Kidney glomerular epithelial cell (primary cell): ENCODE measurements at places on chromosomes 3 and 15.

DNA sequence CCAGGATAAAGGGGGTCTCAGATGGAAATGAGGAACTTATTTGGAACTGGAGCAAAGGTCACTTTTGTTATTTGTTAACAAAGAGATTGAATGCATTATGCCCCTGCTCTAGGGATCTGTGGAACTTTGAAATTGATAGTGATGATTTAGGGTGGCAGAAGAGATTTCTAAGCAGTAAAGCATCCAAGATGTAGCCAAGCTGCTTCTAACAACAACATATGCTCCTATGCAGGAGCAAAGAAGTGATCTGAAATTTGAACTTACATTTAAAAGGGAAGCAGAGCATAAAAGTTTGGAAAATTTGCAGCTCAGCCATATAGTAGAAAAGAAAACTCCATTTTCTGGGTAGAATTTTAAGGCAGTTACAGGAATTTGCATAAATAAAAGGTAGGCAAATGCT, 30.3 kb upstream of the CCDC50 start:
- no peak for DNase-seq

DNA sequence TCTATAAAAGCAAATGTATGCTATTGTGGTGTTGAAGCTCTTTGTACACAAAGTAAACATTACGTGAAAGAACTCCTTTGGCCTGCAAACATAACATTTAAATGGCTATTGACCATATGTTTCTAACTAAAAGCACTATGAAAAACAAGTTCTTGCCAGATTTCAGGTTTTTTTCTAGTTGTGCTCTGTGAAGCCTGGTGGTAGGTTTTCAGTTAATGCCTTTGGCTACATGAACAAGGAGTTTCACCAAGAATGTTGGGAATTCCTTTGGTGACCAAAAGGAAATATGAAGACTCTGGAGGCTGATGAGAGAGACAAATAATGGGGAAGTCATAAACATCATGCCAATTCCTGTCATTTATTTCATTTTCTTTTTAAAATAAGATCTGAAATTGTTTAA, 66.0 kb downstream of the RBMS3 start:
- DNase-seq, result no peak

DNA sequence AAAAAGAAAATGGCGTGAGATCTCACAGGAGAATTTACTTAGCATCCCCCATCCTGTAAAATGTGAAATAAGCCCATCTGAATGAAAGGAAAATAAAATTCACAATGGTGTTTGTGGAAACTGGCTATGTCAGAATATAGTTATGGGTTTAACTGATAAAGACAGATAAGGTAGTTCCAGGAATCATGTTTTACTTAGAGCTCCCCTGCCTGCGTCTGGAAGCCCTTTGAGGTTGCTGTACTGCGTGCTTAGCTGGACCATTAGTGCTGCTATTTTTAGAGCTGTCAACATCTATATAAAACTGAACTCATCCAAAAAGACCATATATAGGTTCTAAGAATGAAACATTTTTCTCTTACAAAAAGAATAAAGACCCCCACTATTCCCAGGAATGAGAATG, 130.8 kb downstream of the LSAMP start:
- DNase-seq, result no peak

- DNase-seq, result no peak
Measured at GRCh38 chr3:87313641-87314040, 37.3 kb upstream of the POU1F1 start.

DNA sequence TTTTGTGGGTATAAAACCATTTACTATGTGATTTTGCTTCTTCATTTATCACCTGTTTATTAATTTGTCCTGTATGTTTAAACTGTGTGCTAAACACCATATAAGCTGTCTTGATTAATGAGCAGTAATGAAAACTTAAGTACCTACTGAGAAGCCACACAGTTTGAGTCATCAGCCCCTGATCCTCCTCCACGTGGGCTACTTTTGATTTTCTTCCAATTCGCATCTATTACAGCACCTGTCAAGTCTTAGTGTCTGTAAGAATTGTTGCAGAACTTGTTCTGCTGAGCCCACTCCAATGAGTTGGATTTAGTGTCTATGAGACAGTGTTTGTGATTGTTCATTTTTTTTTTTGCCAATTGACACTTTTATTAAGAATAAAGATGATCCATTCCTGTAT, 16.8 kb downstream of the EPHA6 start:
- peak; percentile 66 for DNase-seq

GRCh38 chr3:177642042-177642803, 444.9 kb upstream of the TBL1XR1 start:
- no peak for DNase-seq

- DNase-seq, result no peak
Measured at GRCh38 chr15:80442728-80443403, 38.7 kb downstream of the ARNT2 start.

DNA sequence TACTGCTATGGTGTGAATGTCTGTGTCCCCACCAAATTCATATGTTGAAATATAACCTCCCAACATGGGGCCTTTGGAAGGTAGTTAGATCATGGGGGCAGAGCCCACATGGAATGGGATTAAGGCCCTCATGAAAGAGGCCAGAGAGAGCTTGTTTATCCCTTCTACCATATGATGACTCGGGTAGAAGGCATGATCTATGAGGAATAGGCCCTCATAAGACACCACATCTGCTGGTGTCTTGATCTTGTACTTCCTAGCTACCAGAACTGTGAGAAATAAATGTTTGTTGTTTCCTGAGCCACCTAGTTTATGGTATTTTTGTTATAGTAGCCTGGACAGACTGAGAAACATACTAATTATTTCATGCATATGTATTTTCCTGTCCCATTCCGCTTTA, 51.9 kb downstream of the WWTR1 start:
- peak; percentile 37 for DNase-seq

- no peak for DNase-seq
Measured at GRCh38 chr15:46786590-46787285, 930.6 kb upstream of the SEMA6D start.

DNA sequence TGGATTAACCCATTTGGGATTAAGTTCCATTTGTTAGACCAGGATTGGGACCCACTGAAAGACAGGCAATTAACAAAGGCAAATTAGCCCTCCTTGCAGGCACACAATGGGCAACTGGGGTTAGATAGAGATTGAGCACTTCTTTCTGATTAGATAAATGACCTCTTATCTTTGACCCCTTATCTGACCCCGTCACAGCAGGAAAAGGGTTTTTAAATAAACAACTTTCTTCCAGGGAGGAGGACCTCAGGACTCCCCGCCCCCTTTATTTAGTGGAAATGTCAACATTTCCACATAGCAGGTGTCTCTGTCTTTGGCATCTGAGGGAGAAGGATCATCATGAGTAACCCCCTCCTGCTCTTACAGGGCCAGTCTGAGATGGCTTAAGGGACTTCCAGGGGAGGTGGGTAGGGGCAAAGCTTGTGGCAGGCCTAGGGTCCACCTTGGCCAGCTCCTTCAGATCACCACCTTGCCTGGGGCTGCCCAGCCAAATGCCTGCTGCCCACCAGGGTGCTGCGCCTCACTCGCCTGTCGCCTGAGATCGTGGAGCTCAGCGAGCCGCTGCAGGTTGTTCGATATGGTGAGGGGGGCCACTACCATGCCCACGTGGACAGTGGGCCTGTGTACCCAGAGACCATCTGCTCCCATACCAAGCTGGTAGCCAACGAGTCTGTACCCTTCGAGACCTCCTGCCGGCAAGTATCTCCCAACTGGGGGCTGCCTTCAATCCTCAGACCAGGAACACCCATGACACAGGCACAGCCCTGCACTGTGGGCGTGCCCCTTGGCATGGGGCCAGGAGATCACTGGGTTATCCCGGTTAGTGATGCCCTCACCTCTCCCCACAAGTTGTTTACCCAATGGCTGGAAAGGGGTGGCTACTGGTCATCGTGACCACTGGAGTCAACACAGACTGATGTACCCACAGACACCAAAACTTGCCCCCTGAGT, 2.6 kb upstream of the WDR6 start:
- no peak for DNase-seq

DNA sequence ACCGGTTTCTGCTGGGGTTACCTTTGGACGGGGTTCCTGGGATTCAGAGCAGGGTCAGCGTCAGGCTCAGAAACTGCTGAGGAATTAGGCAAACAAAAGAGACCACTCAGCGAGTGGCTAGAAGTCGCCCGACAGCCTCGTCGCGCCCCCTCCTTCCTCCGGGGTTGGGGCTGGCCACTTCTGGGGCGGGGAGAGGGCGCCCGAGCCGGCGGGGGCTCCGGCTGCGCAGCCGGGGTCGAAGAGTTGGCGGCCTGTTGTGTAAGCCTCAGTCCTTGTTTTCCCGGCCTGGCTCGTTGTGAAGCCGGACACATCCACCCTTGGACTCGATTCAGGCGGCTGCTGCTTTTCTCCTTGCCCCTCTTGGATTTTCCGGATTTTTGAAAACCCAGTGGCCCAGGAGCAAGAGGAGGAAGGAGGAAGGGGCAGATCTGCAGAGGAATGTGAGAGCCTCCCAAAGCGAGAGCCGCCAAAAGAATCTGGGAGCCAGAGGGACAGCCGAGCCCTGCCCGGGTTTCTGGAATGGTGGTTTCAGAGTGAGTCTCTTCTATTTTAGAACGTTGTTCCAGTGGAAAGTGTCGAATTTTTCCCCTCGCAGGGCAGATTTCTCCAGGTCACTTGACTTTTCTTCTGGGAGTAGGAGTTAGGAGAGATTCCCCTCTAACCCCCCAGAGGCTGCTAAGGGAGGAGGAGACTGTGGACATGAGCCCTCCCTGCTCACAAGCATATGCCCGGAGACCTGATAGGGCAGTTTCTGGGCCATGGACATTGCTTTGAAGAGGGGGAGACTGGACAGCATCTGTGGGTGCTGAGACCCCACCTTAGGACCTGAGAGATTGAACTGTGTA, 666 bp downstream of the SNX33 start:
- no peak for DNase-seq

- DNase-seq, result no peak
Measured at GRCh38 chr3:71893702-71894479, 108.9 kb upstream of the PROK2 start.

- DNase-seq, result no peak
Measured at GRCh38 chr15:95929232-95929846, 401.2 kb upstream of the NR2F2 start.

- DNase-seq, result peak; percentile 28
Measured at GRCh38 chr15:65132878-65133547, 595 bp downstream of the PDCD7 start.

GRCh38 chr15:33354411-33354810, 43.6 kb downstream of the RYR3 start:
- DNase-seq, result no peak

DNA sequence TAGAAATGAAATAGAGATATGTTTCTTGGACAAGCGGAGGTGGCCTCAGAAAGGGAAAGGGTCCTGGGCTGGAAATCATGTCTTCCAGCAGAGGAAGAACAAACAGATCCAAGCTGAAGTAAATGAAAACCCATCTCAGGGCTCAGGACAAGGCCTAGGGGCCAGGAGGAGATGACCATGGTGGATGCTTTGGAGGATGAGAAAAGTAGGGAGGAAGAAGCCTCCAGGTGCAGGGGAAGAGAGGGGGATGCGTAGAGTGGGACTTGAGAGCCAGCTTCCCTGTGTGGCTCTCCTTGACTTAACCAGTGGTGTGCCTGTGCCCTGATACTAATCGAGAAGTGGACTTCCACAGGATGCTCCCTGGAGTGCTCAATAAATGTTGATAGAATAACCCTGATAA, 203.2 kb downstream of the FAM43A start:
- DNase-seq, result no peak

GRCh38 chr15:52715411-52715810, 36.2 kb upstream of the ATOSA start:
- no peak for DNase-seq

DNA sequence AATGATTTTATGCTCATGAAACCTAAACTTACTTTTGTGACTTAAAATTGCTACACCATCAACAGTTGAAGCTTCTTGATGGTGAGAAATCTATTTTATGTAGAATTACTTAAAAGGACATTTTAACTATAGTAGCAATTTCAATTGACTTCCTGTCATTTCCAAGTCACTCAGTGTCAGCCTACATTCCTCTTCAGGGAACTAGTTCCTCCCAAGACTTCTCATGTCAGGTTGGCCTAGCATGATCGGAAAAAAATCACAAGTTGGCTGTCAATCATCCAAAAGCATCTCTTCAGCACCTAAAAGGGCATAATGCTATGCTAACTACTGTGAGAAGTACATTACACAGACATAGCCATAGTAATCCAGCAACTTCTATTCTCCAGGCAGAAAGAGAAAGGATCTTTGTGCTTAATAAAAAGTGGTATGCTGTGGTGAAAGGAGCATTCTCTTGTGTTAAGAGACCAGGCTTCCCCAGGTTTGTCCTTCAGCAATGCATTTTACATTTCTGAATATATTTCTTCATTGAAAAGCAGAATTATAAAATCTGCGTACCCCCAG, 893.7 kb downstream of the AGBL1 start:
- no peak for DNase-seq

DNA sequence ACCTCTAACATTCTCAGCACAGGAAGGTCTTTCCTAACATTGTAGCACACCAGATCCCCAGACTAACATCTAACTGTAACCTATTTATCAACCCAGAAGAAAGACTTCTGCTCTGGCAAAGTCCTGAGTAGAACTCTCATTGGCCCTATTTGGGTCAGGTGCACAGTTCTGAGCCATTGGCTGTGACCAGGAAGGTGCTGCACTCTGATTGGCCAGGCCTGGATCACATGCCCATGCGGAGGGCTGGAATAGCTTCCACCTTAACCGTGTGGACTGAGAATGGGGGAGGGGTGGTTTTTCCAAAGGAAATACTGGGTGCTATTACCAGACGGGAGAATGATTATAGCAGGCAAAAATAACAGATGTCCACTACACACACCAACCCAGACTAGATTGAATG, 11.5 kb downstream of the FEZF2 start:
- DNase-seq, result no peak

GRCh38 chr3:44061961-44062360, 179.7 kb upstream of the TOPAZ1 start:
- DNase-seq, result no peak

DNA sequence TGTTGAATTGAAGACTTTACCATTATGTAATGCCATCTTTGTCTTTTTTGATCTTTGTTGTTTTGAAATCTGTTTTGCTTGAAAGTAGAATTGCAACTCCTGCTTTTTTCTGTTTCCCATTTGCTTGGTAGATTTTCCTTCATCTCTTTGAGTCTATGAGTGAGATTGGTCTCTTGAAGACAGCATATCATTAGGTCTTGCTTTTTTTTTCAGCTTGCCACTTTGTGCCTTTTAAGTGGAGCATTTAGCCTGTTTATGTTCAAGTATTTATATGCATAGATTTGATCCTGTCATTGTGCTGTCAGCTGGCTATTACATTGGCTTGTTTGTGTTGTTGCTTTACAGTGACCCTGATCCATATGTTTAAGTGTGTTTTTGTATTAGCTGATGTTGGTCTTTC, 131.8 kb downstream of the ZIC1 start:
- DNase-seq, result no peak

GRCh38 chr3:171829841-171830517, 13.2 kb upstream of the TMEM212 start:
- DNase-seq, result peak; percentile 42
